Activated CD8-positive, alpha-beta memory T cell treated with anti-CD3 and anti-CD28 coated beads, Interleukin-2, amount 10 ng/mL, durations not matched to agents 7 days and 5 days (primary cell): ENCODE measurements at places on chromosomes 4 and X.
A peak's percentile ranks its signal among the peaks of the same experiment; 100 is the strongest.

- no peak for DNase-seq
These were observed 130.6 kb upstream of the GLRA2 start for GRCh38 chrX:14398725-14399124.

GRCh38 chr4:153506341-153507309 lies 40.5 kb downstream of the TMEM131L start:
- DNase-seq: no peak

- no peak for DNase-seq
These were observed 45.2 kb downstream of the MAGEB17 start for GRCh38 chrX:16212436-16212835.

- no peak for DNase-seq
These were observed 142.5 kb upstream of the MED14 start for GRCh38 chrX:40877887-40878286.

- DNase-seq: no peak
These were observed 365.1 kb downstream of the AFF2 start for GRCh38 chrX:148865277-148866210.

DNA sequence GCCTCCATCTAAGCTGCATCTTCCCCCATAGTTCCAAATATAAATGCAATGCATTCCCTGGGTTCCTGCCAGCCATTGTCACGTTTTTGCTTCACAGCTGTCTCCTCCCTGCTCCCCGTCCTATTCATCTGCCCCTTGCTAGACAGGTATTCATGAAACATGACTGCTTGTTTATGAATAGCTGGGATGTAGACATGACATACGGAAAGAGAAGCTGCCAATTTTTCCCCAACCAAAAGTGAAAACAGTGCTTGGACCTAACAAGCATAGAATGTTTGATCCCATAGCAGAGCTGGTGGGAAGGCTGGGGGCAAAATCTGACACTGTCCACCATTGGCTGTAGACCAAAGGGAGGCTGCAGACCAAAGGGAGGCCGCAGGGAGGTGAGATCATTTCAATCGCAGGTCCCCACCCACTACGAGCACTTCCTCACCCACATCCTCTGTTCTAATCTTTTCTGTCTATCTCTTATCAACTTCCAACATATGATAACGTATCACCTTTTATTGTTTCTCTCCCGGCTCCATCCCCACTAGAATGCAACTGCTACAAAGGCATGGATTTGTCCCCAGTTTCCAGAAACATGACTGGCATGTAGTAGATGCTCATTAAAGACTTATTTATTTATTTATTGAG lies 8.5 kb upstream of the GYG2 start:
- no peak for DNase-seq

- no peak for DNase-seq
These were observed 107.9 kb downstream of the ABLIM2 start for GRCh38 chr4:8050555-8051206.

DNA sequence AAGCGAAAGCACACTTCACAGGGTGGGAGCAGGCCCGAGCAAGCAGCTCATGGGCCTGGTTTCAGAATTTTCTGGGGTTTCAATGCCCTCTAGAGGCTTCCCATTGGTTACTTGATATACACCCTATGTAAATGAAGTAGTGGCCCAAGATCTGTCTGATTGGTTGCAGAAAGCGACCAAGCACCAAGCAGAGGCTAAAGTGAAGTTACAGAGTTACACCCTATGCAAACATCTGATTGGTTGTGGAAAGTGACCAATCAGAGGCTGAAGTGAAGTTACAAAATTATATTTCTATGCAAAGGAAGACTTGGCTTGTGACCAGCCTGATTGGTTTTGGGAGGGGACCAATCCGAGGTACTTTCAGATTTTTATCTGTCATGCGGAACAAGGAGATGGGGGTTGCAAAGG lies 8.2 kb downstream of the FHIP1A start:
- DNase-seq: no peak

DNA sequence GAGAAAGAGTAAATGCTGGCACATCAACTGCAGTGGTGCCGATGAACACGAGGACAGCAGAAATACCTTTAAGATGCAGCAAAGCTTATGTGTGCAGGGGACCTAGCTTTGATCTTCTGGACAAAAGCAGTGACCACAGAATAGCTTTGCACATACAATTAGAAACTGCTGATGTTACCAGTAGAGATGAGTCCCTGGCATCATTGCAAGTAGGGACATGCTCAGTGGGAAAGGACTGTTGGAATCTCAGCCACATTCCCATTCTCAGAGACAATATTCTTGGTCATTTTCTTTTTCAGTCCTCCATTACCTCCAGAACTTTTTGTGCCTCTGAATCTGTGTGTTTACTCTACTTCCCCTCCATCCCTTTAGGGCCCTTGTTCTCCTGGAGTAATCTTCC lies 16.9 kb upstream of the PDLIM3 start:
- no peak for DNase-seq

GRCh38 chr4:53307819-53308780 lies 57.8 kb downstream of the SCFD2 start:
- DNase-seq: no peak

DNA sequence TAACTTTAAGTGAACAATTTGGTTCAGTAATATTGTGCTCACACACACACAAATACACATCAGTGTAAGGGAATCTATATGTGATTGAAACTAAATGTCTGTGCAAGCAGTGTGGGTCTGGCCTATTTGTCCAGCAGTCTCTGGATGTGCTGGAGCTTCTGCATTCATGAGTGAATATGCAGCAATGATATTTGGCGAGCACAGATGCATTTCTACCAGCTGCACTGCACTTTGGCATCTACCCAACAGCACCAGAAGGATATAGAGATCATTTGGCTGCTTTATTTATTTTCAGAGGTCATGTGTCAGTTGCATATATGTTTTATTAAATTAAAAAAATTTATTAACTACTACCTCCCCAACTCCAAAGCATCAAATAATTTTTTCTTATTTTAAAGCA lies 613.4 kb upstream of the NR3C2 start:
- no peak for DNase-seq

- peak; percentile 45 for DNase-seq
These were observed 694 bp downstream of the TBL1X start for GRCh38 chrX:9465380-9466123.

DNA sequence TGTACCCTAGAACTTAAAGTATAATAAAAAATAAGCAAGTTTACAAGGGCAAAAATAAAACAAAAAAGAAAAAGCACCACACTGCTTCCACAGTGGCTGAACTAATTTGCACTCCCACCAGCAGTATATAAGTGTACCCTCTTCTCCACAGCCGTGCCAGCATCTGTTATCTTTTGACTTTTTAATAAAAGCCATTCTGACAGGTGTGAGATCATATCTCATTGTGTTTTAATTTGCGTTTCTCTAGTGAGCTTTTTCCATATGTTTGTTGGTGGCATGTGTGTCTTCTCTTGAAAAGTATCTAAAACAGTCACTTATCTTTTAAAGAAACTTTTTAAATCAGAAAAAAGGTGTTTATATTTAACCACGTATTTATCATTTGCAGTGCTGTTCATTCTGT lies 71.3 kb downstream of the NFKB1 start:
- no peak for DNase-seq

- DNase-seq: no peak
These were observed 128.0 kb downstream of the ARHGEF9 start for GRCh38 chrX:63656871-63657580.

- DNase-seq: no peak
These were observed 56.0 kb upstream of the BCLAF3 start for GRCh38 chrX:20046864-20047263.

DNA sequence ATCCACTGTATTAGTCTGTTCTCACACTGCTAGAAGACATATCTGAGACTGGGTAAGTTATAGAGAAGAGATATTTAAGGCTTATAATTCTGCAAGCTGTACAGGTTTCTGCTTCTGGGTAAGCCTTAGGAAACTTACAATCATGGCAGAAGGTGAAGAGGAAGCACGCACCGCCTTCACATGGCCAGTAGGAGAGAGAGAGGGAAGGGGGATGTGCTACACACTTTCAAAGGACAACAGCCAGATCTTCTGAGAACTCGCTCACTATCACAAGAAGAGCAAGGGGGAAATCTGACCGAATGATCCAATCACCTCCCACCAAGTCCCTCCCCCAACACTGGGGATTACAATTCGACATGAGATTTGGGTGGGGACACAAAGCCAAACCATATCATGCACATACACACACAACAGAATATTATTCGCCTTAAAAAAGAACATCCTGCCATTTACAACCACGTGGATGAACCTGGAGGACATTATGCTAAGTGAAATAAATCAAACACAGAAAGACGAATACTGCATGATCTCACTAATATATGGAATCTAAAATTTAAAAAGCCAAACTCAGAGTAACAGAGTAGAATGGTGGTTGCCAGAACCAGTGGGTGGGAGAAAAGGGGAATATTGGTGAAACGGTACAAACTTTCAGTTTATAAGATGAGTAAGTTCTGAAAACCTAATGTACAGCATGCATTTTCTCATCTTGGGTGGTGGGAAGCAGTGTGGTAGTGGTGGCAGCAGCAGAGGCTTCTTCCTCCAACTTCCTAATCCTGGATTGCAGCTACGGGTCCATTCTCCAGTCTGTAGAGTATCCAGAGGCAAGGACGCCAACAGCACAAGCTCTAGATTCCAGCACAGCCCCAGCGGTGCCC lies 12.8 kb downstream of the FRYL start:
- no peak for DNase-seq

DNA sequence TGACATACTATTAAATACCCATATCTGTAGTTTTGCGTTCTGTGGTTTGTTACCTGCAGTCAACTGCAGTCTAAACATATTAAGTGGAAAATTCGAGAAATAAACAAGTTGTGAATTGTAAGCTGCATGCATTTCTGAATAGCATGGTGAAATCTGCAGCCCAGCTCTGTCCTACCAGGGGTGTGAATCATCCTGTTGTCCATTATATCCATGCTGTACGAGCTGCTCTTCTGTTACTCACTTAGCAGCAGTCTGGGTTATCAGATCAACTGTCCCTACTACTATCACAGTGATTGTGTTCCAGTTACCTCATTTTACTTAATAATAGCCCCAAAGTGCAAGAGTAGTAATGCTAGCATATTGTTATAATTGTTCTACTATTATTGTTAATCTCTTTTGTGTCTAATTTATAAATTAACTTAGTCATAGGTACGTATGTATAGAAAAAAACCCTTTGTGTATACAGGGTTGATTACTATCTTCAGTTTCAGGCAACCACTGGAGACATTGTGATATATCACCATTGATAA lies 173.7 kb upstream of the FAT4 start:
- no peak for DNase-seq

GRCh38 chrX:9604908-9605306 lies 140.0 kb downstream of the TBL1X start:
- DNase-seq: no peak

DNA sequence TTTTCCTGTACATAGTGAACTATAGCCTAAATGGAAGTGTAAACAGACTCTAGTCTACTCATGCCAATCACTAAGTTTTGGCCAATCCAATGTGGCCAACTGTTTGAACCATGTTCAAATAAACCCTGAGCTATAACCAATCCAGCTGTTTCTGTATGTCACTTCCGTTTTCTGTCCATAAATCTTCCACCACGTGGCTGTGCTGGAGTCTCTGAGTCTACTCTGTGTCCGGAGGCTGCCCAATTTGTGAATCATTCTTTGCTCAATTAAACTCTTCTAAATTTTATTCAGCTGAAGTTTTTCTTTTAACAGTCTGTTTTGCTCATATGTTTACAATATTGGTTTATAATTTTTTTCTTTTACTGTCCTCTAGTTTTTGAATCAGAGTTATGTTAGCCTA lies 112.3 kb upstream of the BANK1 start:
- no peak for DNase-seq

GRCh38 chrX:123425904-123426303 lies 241.8 kb downstream of the GRIA3 start:
- no peak for DNase-seq

GRCh38 chrX:118780911-118781310 lies 42.7 kb upstream of the ZCCHC12 start:
- no peak for DNase-seq

GRCh38 chr4:181848357-181848756 lies 394.8 kb upstream of the TENM3 start:
- DNase-seq: no peak

DNA sequence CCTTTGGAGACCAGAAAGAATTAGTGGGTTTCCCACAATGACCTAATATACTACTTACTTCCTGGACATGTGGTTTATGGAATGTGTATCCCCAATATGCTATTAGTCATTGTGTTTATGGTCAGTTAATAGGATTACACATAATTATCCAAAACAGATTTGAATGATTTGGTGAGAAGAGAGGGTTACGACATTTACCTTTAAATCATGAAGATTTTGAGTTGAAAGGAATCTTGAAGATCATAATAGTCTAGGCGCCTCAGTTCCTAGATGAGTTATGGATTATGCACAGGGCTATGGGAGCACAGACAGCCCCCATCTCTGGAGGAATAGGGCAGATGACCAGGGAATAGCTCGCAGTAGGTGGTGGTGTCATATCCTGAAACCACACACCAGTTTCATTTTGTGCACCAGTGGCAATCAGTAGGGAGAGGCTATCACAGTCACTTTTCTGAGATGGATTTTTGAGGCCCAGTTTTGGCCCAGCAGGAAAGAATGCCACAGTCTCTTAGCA lies 61.3 kb downstream of the SEPTIN11 start:
- DNase-seq: no peak

- no peak for DNase-seq
These were observed 58.5 kb upstream of the AP1S2 start for GRCh38 chrX:15913146-15913545.

DNA sequence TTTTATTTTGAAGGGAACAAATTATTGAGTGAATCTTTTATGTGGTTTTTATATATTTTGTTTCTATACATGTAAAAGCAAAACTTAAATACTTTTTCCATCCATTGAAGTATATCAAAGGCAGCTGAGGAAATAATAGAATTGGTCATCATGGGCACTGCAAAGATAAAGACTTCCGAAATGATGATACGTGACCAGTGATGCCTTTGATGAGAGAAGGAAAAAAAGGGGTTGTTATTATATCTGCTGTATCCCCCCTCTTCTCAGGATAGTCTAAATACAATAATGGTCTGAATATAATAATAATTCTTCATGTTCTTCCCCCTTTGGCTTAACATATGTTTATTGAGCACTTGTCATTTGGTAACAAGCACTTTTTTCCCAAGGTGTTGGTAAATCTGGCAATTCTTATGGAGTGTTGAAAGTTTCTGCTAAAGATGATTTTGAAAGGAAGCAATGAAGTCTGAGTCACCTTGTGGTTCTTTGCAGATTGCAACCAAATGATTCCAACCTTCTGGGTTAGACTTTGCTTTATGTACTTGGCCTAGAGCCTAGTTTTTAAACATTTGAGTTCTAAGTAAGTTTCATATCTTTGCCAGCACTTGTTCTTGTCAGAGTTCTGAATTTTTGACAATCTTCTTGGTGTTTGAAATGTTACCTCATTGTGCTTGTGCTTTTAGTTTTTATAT lies 60.8 kb downstream of the USP9X start:
- DNase-seq: no peak

DNA sequence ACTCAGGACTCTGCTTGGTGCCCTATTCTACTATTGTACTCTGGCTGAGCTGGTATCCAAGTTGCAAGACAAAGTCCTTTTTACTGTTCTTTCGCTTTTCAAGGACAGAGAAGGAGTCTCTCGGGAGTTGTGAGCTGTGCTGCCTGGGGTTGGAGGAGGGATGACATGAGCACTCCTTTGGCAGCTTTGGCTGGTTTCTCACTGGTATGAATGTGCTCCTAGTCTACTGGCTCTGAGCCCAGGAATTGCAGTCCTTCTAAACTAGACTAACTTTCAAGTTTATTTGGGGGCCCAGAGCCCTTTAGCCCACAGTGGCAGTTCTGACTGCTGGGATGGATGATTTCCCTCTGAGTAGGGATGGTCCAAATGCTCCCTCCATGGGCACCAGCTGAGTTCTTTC lies 997.1 kb downstream of the RAB28 start:
- DNase-seq: no peak
